ENCODE measurements at places on chromosomes 2 and 18.

- DNase-seq = no peak
These were observed 103.9 kb upstream of the XIRP2 start for GRCh38 chr2:166784296-166784946.

DNA sequence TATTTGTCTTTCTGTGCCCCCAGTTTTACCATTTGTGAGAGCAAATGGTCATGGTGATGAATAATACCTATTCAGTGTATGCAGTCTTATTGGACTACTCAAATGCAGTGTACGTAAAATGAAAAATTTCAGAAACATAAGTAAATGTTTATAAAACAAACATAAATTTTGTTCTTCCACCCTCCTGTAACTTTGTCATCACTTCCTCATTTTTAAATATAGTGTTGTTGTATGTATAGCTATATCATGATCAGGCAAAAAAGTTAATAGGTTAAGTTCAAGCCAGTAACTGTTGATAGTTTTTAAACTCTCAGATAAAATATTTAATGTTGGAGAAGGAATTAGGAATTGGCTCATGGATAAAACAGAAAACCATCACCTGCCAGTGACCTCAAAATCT lies 93.2 kb downstream of the KLF7 start:
- no peak for DNase-seq

- peak; percentile 49 for DNase-seq
These were observed at the start of gene ERICH2 for GRCh38 chr2:170770008-170770605. Gene ERICH2 (plus strand): TSS chr2:170770378. CDS start chr2:170770682, 304 bp downstream.

DNA sequence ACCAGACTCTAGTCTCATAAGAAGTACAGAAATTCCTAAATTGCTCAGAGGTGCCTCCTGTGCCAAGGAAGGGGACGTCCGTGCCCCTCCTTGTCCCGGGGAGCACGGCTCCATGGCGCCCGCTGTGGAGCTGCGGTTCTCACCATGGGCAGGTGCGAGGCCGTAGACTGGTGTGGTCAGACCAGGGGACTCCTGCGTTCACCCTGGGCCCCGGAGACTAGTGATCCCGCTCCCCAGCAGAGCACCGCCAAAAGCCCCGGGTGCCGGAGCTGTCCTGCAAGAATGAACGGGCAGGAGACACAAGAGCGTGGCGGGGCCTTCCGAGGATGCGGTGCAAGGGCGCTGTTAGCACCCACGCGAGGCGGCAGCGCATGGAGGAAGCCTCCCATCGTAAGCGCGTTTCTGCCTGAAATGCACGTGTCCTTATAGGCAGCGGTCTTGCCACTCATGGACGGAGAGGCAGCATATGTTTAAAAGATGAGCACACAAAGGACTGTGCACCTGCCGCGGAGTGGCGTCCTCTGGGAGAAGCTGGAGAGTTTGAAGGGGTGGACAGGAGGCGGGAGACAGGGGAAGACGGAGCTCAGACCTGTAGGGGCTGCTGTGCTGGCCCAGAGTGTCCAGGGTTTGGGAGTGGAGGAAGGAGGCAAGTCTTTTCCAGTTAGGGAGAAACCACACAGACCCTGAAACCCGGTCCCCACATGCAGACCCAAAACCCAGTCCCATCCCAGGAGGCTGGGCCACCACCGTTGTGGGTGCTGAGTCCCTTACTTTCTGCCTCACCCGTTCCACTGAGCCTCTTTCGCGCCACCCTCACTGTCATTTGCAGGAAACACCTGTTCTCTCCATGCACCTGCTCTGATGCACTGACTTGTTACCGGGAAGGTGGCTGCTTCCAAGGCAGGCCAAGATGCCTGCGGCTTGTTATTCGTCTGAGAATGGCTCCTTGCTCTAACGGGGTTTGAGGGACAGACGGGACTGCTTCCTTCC lies 7.5 kb upstream of the KCNG2 start:
- no peak for DNase-seq

DNA sequence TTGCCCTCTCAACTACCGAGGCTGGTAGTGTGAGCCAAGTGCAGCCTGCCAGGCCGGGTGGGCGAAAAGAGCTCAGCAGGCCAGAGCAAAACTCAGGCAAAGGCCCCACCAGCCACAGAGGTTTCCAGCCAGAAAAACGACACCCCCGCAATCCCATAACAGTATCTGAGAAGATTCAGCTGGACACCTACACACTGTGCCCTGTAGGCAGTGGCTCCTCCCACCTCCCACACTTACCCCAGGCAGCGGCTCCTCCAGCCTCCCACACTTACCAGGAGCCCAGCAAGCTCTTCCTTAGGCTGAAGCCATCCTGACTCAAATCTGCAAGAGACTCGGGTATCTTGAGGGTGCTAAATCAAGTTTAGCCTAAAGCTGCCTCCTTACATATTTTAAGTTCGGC lies 15.6 kb upstream of the TMEM18 start:
- no peak for DNase-seq

DNA sequence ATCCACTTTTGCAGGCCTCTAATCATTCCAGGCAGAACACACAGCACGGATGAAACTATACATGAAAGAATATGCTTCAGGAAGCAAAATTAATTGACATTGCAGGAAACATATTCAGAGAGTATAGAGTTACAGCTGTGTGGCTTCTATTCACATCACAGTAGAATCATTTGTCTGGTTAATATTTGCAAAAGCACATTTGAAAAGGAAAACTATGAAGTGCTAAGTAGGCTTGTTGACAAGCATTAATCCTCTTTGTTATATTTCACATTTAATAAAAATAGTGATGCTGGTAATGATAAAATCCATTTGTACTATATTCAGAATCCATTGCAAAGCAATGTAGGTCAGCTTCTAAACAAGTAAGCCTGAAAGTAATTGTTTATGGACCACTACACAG lies 32.2 kb upstream of the PIK3C3 start:
- DNase-seq = no peak

DNA sequence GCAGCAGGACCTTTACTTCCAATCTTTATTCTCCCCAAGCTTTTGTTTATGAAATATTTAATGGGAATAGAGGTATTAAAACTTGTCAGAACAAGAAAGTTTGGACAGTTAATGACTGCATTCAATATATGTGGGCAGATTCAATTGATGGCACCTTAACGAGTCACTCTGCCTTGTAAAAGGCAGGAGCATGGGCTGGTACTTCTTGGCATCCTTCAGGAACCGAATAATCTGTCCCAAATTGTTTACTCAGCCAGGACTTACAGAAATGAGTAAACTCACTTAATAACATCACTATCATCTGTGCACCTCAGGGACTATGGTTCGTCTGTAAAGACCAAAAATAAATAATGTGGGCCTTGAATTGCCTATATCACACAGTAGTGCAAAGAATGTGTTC lies 1280.3 kb upstream of the TMEFF2 start:
- DNase-seq = no peak

- DNase-seq = no peak
These were observed 362.2 kb downstream of the RAD51AP2 start for GRCh38 chr2:17156086-17156485.

DNA sequence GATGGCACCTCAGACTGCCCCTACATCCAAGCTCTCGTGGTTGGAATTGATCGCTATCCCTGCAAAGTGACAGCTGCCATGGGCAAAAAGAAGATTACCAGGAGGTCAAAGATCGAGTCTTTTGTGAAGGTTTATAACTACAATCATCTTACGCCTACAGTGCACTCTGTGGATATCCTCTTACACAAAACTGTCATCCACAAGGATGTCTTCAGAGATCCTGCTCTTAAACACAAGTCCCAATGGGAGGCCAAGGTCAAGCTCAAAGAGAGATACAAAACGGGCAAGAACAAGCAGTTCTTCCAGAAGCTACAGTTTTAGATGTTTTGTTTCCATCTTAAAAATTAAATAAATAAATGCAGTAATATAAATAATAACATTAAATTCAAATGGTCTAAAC lies 45.4 kb downstream of the INO80D start:
- no peak for DNase-seq

GRCh38 chr2:208366215-208367127 lies 40.1 kb upstream of the PTH2R start:
- no peak for DNase-seq

DNA sequence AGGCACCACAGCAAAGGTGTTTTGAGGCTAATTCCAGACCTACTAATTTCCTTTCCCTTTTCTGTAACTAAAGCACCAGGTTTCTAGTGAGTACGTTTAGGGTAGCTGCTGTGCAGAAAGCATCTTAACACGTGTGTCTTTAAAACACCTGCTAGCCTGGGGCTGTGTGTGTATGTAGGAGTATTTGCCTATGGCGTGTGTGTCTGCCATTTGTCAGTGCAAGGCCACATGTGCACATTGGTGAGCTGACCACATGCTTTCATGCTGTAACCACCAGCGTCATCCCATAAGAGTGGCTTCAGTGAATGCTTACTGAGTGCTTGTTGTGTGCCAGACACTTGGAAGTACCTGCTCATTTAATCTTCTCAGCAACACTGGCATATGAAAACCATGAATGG lies 241.6 kb downstream of the SEPTIN10 start:
- no peak for DNase-seq

DNA sequence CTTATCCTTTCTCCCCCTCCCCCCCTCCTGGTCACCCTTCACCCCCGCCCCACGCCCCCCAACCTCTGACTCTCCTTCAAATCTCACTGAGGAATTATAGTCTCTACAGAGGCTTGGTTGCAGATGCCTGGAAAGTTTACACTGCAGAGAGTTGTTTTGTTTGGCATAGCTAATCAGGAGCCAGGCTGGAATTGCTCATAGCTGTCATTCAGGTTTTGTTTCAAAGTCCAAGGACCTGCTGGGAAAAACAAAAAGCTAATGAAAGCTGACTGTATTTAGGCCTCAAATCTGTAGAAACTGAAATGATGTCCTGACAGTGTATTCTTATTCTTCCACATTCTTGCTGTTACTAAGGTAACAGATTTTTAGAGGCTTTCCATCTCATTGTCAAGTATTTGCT lies 22.6 kb downstream of the GREB1L start:
- no peak for DNase-seq

DNA sequence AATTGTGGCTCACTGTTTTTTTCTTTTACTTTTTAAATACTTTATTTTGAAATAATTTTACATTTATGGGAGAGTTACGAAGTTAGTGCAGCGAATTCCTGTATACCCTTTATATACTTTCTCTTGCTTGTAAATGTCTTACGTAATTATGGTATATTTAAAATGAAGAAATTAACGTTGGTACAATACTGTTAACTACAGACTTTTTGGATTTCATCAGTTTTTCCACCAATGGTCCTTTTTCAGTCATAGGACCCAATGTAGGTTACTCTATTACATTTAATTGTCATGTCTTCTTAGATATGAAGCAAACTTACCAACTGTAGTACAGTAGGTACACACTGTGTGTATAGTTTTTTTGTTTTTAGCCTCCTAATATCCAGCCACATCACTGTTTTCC lies 76.3 kb downstream of the BOLA3 start:
- no peak for DNase-seq

GRCh38 chr2:25098056-25098455 lies 56.2 kb downstream of the EFR3B start:
- no peak for DNase-seq

- no peak for DNase-seq
These were observed 43.9 kb downstream of the TBC1D8 start for GRCh38 chr2:101107241-101107640.

GRCh38 chr2:46915281-46915810 lies at the start of gene MCFD2:
Gene MCFD2 (minus strand): TSS chr2:46915806. CDS start chr2:46909171, 6,635 bp downstream.
- peak; percentile 20 for DNase-seq

- no peak for DNase-seq
These were observed 215.5 kb upstream of the EPHA4 start for GRCh38 chr2:221787561-221787960.

- DNase-seq = no peak
These were observed 20.4 kb downstream of the TPRKB start for GRCh38 chr2:73716543-73717250.

DNA sequence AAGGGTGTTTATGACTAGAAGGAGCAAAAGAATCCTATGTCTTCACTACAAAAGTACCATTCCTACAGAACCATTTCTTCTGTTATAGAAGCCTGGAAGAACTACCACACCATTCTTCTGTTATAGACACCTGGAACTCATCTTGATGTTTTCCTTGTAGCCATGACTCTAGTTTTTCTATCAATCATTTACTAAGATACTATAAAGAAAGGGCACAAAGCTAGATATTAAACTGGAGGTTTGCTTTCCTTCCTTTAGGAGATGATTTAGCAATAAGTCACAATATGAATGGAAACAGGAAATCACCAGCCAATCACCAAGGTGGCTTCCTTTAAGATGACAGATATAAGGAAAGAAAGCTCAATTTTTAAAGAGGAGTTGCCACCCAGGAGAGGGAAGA lies 100.3 kb upstream of the NEUROD1 start:
- DNase-seq = no peak

- no peak for DNase-seq
These were observed 4.4 kb downstream of the ACTR3 start for GRCh38 chr2:113894156-113894743.

GRCh38 chr18:44409515-44409914 lies 271.2 kb upstream of the SETBP1 start:
- no peak for DNase-seq

DNA sequence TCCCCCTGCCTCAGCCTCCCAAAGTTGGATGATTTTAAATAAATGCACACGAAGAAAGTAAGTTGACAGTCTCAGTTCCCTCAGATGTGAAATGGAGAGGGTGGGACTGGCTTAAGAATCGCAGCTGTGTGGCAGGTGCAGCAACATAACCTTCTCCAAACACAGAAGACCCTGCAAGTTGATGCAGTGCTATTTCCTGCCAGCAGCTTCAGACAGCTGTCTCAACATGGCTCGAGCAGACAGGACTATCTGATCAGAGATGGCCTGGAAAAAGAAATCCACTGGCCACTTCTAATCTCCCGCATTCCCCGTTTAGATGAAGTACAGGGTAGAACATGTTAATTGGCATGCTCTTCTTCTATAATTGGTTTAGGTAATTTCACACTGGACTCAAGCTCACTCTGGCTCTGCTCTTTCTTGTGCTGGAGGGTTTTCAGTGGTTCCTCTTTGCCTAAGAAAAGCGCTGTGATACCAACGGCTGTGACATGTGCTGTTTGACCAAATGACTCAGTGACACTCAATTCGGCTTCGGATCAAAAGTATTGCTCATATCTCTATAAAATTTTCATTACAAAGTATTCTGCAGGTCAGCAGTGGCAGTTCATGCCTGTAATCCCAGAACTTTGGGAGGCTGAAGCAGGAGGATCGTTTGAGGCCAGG lies 40.2 kb downstream of the MYOM1 start:
- DNase-seq = no peak

GRCh38 chr2:186913870-186914269 lies 64.9 kb upstream of the ZSWIM2 start:
- DNase-seq = no peak
